ENCODE measurements at places on chromosomes 7 and 10.

- no peak for DNase-seq
Measured at GRCh38 chr7:28152594-28152993, 28.0 kb downstream of the JAZF1 start.

DNA sequence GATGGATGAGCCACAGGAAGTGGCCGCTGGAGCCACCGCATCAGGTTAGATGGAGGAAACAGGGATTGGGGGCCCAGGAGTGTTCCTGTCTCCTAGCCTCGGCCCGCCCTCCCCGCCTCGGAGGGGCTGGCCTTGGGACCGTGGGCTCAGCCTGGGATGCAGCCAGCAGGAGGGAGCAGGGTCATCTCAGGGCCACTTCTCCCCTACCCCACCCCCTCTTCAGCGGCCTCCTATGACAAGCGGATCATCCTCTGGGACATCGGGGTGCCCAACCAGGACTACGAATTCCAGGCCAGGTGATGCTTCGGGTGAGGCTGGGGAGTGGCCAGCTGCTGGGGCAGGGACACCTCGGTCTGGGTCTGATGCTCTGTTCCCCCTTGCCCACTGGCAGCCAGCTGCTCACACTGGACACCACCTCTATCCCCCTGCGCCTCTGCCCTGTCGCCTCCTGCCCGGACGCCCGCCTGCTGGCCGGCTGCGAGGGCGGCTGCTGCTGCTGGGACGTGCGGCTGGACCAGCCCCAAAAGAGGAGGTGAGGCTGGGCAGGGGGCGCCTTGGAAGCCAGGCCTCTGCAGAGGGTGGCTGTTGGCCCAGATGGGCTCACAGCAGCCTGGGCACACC, 4.7 kb downstream of the LRWD1 start:
- peak; percentile 17 for DNase-seq

DNA sequence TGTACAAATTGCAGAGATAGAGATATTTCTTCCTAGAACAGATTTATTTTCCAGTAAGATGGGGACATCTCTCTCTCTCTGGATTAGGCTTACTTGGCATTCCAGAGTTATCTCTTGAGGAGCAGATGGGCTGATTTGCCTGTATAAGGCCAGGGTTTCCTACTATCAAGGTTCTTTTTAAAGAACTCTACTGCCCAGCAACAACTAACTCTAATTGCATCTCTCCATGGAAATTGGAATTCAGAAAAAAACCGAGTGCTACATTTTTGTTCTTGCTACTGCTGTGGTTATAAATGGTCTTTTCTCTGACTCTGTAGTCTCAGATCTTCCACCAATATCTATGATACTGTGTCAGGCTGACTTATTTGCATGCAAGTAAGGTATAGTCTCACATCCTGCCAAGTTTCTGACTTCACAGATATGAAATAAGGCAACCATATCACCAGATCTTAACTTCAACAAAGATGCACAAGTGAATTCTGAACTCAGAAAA, 161.1 kb downstream of the CRPPA start:
- no peak for DNase-seq

DNA sequence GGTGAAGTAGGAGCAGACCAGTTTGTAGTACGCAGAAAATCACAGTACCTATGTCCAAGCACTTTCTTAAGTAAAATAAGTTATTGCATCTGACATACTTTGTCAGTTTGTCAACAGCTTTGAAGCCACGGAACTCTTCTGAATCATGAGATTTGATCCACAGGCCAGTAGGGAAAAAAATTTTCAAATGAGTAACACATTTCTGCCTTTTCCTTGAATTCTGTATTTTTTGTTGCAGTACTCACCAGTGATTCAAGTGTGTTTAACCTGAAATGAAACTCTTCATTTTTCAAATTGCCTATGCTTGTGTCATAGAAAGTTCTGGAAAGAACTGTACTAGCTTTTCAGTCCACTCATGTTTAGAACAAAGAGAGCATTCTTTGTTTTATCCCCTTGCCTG, 337.7 kb downstream of the GATA3 start:
- no peak for DNase-seq

DNA sequence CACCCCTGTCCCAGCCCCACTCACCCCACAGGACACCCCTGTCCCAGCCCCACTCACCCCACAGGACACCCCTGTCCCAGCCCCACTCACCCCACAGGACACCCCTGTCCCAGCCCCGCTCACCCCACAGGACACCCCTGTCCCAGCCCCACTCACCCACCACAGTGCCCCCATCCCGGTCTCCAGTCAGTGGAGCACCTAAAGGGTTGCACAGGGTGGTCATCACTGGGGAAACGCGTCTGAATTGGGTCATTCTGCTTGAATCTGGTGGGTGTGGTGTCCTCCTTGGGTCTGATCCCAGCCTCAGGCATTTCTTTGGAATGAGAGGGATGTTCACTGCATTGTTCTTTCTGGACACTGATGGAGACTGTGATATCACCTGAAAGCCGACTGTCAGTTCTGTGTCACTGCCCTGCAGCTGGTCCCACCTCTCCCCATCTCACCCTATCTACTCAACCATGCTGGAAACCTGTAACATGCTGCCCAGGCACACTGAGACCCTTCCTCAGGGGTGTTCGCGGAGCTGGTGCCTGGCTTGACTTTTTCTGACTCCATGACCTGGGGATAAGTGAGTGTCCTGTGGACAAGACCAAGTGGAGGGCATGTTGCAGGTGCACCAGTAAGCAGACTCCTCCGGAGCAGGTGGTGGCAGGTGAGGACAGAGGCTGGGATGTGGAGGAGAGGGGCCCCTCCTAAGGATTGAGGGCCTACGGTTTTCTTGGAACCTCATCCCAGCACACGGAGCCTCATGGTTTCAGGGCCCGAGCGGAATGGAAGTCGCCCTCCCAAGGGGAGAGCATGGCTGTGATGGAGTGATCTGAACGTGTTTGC, 262.5 kb upstream of the PPP2R2D start:
- no peak for DNase-seq

GRCh38 chr10:32379318-32379949, 32.5 kb upstream of the EPC1 start:
- DNase-seq = peak; percentile 31

DNA sequence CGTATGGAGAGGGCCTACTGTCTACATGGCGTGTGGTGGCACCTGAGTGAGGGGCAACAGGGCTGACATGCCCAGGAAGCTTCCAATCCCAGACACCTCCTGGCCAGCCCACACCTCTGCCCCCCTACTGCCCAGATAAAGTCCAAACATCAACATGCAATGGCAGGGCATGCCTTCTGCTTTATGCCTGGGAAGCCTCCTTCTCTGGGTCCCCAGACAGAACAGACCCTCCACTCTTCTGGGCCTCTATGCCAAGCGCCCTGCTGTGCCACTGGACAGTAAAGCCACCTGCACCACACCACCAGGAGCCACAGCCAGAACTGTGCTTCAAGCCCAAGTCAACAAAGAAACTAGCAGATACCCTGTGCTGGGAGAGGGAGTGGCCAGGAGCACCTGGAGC, 12.5 kb downstream of the TMEM72 start:
- DNase-seq = no peak

GRCh38 chr7:92595281-92595680, 5.1 kb upstream of the FAM133B start:
- no peak for DNase-seq

DNA sequence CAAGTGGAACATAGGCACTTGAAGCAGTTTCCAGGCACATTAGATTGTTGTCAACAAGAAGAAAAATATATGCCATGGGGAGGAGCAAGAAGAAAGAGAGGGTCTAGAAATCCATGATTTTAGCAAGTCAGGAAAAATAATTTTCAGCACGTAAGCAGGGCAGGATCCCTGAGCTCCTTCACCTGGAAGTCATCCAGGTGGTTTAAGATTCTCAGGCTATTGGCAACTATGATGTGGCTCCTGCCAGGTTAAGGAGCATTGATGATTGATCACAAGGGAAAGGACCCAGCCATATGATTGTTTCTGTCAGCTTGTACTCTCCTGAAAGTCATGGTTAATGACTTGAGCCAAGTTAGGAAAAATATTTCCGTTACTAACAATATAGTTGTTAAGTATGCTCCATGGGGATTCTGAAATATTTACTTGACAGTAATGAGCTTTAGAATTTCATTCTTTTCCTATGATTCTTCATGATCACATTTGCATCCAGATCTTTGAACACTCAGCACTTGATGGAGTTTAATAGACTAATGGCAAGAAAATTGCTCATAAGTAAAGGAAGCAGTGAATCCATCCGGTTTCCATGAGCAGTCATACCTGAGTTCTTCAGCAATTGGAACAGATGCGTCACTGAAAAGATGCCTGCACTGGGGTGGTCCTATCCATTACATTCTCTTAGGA, 209.1 kb downstream of the BICC1 start:
- no peak for DNase-seq

DNA sequence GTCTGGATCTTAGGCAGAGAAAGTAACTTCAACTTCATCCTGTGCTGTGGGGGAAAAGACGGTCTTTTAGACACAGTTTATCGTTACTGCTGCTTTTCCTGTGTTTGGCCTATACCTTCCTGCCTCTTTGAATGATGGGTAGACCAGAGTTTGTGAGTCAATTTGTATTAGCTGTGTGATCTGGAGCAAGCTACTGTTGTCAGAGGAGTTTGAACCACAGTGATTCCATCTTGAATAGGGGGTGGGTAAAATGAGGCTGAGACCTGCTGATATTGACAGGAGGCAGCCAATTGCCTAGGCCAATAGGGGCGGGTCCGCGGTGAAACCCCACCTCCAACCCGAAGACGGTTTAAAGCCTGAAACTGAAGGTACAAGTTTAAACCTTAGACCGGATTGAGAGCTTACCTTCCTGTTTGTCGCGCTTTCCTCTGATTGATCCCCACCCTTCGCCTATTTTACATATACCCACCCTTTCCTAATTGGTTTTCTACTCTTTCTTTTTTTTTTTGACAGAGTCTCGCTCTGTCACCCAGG, 35.8 kb upstream of the EIF4H start:
- DNase-seq = no peak

DNA sequence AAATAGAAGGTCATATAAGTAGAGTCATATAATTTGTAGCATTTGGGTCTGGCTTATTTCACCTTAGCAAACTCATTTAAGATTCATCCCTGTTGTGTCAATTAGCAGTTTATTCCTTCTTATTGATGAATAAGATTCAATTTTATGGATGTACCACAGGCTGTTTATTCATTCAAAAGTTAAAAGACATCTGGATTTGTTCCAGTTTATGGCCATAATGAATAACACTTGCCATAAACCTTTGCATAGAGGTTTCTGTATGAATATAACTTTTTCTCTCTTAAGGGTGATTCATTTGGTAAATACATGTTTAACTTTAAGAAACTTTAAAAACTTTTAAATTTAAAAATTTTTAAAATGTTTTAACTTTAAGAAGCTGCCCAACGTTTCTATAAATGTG, 66.4 kb downstream of the CPED1 start:
- DNase-seq = no peak

- DNase-seq = no peak
Measured at GRCh38 chr10:36721871-36722270, 403.5 kb upstream of the ANKRD30A start.

DNA sequence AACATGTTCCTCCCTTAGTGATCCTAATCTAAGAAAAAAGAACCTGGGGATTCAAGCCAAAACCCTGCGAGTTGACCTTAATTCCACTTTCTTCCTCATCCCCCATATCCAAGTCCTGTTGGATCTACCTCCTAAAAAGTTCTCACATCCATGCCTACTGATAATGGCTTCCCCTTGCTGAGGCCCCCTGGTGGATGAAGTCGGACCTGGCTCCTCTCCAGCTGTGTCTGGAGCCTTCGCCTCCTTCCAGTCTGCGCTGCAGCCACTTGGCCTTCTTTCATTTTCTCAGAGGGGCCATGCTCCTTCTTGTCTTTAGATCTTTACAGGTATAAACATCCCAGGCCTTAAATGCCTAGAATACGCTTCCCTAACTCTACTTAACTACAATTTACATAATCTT, 8.1 kb downstream of the PDE1C start:
- DNase-seq = peak; percentile 20

DNA sequence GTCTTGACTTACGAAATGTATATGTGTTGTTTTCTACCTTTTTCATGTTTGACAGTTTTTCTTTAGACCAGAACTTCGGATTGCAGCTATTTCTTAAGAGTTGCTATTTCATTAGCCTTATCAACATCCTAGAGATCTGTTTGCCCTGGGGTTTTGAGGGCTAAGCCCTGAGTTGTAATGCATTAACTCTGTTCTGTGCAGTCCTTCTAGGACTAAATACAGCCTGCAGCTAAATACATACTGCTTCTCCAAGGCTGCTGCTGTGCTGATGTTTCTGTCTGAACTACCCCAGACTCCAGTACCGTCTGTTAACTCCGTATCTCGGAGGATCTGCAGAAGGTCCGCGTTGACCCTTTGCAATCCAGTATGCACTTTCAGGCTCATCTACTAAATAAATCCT, 26.5 kb downstream of the KIAA1217 start:
- DNase-seq = no peak

DNA sequence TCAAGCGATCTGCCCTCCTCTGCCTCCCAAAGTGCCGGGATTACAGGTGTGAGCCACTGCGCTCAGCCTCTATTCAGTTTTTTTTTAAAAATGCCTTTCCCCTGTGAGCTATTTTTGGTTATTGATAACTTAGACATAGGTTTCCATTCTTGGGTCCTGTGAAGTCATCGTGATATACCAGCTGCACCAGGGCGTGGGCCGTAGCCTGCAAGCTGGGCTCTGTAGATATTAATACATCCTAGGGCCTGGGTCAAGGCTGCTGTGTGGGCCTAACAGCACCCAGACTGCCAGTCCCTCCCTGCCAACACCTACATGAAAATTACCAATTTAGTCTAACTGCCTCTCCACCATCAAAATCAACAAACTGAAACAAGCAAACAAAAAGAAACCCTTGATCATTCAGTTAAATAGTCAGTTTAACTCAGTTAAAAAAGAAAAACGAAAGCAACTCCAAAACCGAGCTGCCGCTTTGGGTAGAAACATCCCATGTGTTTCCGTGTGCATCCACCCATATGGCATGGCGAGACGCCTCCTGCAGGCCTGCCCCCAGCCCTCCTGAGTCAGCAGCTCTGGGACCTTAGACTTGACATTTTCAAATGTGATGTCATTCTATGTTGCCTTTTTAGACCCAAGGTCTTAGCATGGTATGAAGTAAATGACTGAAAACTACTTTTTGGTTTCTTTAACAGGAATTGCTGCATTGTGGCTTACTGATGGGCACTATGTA, 330.2 kb downstream of the GLRX3 start:
- DNase-seq = no peak

DNA sequence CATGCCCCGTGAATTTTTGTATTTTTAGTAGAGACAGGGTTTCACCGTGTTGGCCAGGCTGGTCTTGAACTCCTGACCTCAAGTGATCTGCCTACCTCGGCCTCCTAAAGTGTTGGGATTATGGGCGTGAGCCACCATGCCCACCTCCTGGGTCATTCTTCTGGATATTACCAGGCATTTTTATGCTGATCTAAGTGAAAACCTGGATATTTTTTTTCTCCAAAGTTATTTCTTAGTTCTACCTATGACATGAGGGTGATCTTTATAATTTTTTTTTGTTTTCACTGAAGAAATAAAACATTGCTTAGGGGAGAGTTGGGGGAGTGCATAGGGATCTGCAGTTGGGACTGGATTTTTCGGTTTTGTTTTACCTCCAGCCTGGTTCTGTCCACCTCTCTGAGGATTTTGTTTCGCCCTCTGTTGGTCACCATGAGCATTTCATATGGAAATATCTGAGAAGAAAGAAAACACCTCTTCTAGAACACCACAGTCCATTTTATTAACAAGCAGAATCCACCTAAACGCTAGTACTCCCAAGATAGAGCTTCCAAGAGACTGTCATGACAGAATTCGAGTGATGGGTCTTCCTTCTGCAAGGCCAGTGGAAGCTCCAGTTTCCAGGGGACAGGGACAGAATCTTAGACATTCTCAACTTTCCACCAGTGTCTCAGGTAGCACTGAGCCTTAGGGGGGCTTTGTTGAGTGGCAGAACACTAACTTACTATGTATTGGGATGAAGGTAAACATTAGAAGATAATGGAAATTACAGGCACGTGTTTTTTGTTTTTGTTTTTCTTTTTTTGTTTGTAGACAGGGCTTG, 33.4 kb upstream of the AFAP1L2 start:
- DNase-seq = no peak

Data from activated naive CD4-positive, alpha-beta T cell treated with anti-CD3 and anti-CD28 coated beads, Interleukin-2, amount 10 ng/mL, durations not matched to agents 7 days and 5 days (primary cell).